ENCODE measurements at places on chromosomes 7 and 10.

- DNase-seq = no peak
These were observed 41.3 kb upstream of the CALN1 start for GRCh38 chr7:72453471-72453870.

GRCh38 chr7:151893405-151893923 lies 16.5 kb upstream of the PRKAG2 start:
- DNase-seq = no peak

DNA sequence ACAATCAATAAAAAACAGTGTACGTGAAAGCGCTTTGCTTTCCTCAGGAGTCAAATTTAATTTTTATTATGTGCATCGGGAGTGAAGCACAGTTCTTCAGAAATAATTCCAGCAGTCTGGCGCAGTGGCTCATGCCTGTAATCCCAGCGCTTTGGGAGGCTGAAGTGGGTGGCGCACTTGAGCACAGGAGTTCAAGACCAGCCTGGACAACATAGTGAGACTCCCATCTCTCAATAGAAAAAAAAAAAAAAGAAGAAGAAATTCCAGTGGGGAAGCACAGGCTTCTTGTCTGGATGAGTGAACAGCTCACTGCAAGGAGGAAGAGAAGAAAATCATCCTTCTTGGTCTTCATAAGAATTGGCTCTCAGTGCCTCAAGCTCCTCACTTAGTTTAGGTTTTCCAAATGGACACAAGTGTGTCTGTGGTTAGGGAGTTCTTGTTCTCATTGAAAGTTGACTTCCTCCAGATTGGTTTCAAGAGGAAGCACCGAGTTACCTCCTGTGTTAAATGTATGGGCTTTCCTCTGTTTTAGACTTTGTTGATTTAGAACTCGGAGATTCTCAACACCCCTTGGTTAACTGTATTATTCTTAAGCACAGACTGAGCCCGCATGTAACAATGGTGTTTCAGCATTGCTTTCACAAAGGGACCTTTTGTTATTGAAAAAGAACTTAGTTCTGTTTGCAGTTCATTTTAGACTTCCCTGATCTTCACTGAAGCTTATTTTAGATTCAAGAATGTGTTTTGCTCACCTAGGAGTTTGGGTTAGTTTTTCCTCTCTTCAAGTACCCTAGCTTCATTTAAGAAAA lies 28.0 kb downstream of the LMTK2 start:
- DNase-seq = no peak

GRCh38 chr7:19470031-19470430 lies 238.8 kb downstream of the POLR1F start:
- no peak for DNase-seq

DNA sequence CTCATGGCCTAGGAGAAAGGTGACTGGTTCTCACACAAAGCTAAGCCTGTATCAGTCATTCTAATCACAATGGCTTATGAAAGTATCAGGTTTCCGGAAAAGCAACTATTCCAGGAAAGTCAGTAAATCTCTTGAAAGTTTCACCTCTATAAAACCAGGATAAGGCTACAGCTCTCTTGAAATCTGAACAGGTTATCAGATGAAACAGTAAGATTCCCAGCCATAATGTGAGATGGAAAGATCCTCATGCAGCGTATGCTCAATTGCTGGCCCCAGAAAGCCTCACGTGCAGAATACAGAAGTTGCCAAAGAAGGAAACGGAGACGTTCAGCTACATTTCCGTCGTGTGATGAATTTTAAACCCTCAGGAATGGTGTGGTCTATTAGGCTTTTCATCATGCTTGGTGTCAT lies 90.0 kb downstream of the PFKFB3 start:
- no peak for DNase-seq

DNA sequence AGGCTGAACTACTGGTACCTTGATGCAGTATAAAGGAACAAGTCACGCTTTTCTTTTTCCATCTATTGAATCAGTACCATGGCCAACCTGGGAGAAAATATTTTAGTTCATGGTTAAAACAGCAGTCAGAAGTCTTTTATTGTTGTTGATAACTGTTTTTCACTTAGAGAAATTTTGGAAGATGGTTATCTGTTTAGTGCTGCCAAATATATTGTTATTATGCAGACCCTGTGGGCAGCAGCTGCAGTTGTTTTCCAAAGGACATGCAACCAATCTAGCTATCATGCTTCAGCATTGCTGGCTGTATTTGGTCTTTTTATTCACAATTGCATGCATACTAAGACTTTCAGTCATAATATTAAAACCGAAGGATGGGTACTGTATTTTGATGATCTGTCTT lies 169.5 kb downstream of the BBS9 start:
- no peak for DNase-seq

GRCh38 chr10:76984559-76985443 lies 652.8 kb downstream of the KCNMA1 start:
- peak; percentile 37 for DNase-seq

DNA sequence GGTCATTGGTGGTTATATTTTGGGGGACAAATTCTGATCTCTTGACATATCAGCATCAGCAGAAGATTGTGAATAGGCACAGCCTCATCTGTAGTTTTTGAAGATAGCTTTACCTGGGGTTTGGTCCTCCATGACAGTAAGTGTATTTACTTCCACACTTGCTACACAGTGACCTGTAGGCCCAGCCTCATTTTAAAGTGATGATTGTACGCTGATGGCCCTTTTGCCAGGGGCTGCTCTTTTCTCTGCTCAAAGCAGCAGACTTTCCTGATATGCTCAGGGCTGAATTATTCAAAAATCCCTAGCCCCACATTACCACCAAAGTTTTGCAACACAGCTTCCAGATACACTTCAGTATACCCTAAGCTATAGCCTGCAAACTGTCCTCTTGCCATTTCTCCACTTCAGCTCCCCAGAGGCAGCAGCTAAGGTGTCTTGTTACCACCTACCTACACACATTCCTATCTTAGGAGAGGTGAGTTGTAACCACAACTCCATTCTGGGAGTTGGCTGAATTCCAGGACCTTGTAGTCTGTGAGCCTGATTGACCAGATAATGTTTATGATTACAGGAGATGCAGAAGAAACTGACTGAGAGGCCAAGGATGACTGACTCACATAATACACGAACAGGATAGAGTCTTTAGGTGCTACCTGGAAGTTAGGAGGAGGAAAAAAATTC lies 6.0 kb downstream of the ASB4 start:
- DNase-seq = no peak

GRCh38 chr10:1316809-1317143 lies 260.6 kb downstream of the WDR37 start:
- DNase-seq = no peak

DNA sequence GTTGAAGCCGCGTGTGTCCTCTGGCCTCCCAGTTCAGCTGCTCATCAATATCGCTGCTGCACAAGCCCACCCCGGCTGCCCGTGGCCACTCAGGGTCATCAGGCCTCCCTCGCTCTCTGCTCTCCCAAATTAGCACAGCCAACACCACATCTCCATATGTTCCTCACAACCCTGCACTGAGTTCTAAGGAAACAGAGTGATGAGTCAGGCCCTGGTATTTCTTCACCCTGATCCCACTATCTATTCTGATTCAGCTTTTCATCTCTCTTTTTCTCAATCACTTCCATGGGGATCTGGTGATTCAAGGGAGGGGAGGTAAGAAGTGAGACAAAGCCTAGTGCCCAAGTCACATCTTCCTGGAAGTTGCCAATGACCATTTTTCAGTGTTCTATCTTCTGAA lies 23.8 kb downstream of the CYTH3 start:
- DNase-seq = no peak

- DNase-seq = no peak
These were observed 17.3 kb downstream of the FAM107B start for GRCh38 chr10:14757394-14757793.
